ENCODE measurements at places on chromosomes 1 and 21. TPM values are rescaled to one million over a fixed set of nuclear protein-coding genes. Genes with fewer than 3 reads are reported as not detected.

DNA sequence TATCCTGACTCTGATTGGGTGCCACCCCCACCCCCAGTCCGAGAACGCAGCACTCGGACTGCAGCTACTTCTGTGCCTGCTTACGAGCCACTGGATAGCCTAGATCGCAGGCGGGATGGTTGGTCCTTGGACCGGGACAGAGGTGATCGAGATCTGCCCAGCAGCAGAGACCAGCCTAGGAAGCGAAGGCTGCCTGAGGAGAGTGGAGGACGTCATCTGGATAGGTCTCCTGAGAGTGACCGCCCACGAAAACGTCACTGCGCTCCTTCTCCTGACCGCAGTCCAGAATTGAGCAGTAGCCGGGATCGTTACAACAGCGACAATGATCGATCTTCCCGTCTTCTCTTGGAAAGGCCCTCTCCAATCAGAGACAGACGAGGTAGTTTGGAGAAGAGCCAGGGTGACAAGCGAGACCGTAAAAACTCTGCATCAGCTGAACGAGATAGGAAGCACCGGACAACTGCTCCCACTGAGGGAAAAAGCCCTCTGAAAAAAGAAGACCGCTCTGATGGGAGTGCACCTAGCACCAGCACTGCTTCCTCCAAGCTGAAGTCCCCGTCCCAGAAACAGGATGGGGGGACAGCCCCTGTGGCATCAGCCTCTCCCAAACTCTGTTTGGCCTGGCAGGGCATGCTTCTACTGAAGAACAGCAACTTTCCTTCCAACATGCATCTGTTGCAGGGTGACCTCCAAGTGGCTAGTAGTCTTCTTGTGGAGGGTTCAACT is 2.1 kb downstream of the RBM15 start:
- no peak overlapping the region for H3K4me3 ChIP-seq
- no peaks in the 10 kb centered on the region for H3K27me3 ChIP-seq
- H3K36me3 ChIP-seq: peaks cover 52% of the 10 kb centered on the region
- DNase-seq: no peak

- no peaks in the 10 kb centered on the region for H3K27me3 ChIP-seq
- peaks cover 37% of the 10 kb centered on the region for H3K36me3 ChIP-seq
- no peak for DNase-seq
- peaks cover 24% of the 10 kb centered on the region for H3K4me1 ChIP-seq
- no peak overlapping the region for H3K27ac ChIP-seq
Observed at GRCh38 chr21:41429305-41429704, 3.3 kb downstream of the MX1 start.

- no peaks in the 10 kb centered on the region for H3K27me3 ChIP-seq
- no peak for DNase-seq
- no peak overlapping the region for H3K4me3 ChIP-seq
- no peaks in the 10 kb centered on the region for H3K36me3 ChIP-seq
- no peak overlapping the region for H3K27ac ChIP-seq
Observed at GRCh38 chr21:27528697-27529096, 561.8 kb upstream of the ADAMTS5 start.

DNA sequence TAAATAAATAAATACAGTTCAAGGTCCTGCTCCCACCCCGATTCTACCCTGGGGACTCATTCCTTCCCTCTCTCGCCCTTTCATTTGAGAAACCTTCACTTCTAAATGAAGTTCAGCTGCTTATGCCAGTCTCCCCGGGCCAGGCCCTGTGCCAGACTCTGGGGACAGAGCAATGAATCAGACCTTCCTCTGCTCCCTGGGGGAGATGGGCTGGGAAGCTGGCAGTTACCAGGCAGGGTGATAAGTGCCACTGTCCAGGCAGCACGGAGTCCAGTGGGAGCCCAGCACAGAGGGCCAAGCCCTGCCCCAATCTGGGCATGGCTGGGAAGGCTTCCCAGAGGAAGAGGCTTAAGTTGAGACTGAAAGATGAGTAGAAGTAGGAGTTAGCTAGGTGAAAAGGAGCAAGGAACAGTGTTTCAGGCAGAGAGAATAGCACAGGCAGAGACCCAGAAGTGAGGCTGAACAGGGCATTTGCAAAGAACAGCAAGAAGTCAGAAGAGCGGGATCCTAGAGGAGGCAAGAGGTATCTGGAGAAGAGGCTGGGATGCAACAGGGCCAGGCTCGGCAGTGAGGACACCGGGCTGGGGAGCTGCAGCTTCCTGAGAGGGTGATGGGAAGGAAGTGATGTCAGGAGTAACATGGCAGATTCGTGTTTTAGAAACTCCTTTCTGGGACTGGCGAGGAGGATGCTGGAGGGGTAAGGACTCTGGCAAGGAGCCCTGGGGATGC is 13.5 kb downstream of the KCNQ4 start:
- no peak for DNase-seq
- H3K36me3 ChIP-seq: no peaks in the 10 kb centered on the region
- peaks cover 48% of the 10 kb centered on the region for H3K4me1 ChIP-seq
- H3K4me3 ChIP-seq: peak overlapping the region; percentile 33

- peaks cover 22% of the 10 kb centered on the region for H3K4me1 ChIP-seq
- no peak overlapping the region for H3K4me3 ChIP-seq
- no peaks in the 10 kb centered on the region for H3K27me3 ChIP-seq
- peaks cover 5% of the 10 kb centered on the region for H3K36me3 ChIP-seq
- no peak for DNase-seq
Observed at GRCh38 chr1:23718482-23718881, 24.8 kb upstream of the ELOA start.

GRCh38 chr1:107051266-107051665 is 5.2 kb upstream of the PRMT6 start:
- H3K27ac ChIP-seq: no peak overlapping the region
- H3K27me3 ChIP-seq: peaks cover 14% of the 10 kb centered on the region
- no peak for DNase-seq
- H3K4me3 ChIP-seq: no peak overlapping the region
- no peaks in the 10 kb centered on the region for H3K4me1 ChIP-seq

F13B gene
- not detected for total RNA-seq

PSMB2 gene
- total RNA-seq: 111 TPM

NUF2 gene
- total RNA-seq: 43.5 TPM
